D721Med (cell line): ENCODE measurements at places on chromosomes 3 and 15.

- no peak for DNase-seq
Measured at GRCh38 chr3:81947359-81947758, 185.9 kb upstream of the GBE1 start.

- no peak for DNase-seq
Measured at GRCh38 chr3:4850211-4850927, 128.9 kb upstream of the BHLHE40 start.

DNA sequence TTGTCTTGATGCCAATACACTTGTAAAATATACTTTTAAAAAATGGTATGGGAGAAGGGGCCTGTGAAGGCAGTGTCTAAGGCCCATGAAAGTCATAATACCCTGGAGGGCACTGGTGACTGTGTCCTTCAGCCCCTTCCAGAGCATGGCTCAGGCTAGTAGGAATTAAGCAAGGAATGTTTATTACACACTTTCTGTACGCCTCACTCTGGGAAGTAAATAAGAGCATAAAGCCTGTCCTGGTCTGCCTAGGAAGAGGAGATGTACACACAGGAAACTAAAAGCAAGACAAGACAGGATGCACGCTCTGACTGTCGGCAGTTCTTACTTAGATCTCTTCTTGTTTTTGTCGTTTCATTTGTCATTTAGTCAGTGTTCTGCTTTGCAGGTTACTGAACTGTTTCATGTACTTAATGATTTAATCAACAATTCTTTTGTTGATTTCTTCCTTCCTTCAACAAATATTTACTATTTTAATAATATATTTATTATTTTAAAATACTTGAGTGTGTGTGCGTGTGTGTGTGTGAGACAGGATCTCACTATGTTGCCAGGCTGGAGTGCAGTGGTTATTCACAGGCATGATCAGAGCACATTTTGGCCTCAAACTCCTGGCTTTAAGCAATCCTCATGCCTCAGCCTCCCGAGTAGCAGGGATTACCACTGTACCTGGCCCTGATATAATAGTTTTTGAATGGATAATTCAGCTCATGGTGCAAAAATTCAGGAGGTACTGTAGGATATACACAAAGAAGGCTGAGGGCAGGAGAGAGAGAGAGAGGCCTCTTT, 9.0 kb upstream of the SMAD6 start:
- DNase-seq = no peak

- no peak for DNase-seq
Measured at GRCh38 chr15:49824775-49825099, 203.9 kb downstream of the DTWD1 start.

GRCh38 chr3:170274641-170275040, 52.4 kb downstream of the PRKCI start:
- no peak for DNase-seq

- no peak for DNase-seq
Measured at GRCh38 chr3:177362626-177363025, 165.3 kb upstream of the TBL1XR1 start.

DNA sequence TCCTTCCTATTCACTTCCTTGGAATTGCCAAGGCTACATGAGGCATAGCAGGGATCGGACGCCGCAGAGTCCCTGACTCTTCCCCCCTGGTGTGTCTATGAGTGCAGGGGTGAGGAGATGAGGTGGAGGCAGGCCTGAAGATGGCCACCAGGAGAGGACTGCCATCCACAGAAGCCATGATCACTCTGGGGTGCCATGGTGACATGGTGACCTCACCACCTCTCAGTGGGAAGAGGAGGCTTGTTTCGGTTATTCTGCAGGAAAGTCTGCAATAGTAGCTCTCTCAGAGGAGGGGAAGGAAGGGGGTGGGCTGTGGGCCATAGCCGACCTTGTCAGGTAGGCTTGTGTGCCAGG, 57.0 kb upstream of the LIMD1 start:
- DNase-seq = no peak

- no peak for DNase-seq
Measured at GRCh38 chr3:187964760-187965159, 189.2 kb upstream of the LPP start.

DNA sequence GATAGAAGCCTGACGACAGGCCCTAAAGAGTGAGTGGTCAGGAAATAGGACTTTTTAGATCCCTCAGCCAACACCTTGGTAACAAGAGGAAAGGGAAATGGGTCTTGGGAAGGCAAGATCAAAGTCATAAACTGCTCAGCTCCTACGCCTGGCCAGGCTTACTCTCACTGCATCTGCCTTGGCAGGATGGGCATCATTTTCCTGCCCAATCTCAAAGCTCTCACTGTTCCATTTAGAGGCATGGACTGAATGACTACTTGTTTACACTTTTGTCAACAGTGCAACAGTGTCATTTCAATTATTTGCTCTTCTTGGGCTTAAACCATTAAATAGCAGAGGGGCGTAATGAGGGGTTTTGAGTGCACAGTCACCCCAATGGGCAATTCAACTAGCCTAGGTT, 808.7 kb downstream of the GRM7 start:
- no peak for DNase-seq

DNA sequence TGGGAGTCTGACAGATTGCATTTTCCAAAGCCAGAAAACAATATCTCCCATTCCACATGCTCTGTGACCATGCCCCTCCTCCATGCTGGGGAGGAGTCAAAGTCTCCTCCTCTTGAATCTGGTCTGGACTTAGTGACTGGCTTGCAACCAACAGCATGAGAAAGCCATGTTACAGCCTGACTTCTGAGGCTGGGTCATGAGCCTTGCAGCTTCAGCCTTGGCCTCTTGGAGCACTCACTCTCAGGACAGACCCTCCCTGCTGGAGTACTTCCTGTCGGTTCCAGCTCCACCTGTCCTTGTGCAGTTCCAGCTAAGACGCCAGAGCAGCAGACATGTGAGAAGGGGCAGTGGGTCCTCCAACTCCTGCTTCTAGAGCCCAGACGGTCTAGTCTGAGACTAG, 49.7 kb upstream of the RBSN start:
- no peak for DNase-seq

DNA sequence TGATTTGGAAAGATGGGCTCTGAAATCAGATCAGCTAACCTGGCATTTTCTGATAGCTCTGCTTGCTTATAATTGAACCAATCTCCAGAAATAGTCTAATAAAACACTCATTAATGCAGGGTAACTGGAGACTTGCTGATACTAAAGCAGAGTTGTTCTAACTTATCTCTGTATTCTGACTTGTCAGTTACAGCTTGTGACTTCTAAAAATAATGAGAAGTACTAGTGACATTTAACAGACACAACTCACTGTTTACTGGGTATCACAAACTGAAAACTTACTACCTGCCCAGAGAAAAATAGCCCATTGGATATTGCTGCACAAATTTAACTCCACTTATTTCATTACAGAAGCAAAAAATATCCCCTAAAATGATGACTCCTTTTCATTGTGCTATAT, 24.0 kb upstream of the TRPM7 start:
- DNase-seq = no peak

DNA sequence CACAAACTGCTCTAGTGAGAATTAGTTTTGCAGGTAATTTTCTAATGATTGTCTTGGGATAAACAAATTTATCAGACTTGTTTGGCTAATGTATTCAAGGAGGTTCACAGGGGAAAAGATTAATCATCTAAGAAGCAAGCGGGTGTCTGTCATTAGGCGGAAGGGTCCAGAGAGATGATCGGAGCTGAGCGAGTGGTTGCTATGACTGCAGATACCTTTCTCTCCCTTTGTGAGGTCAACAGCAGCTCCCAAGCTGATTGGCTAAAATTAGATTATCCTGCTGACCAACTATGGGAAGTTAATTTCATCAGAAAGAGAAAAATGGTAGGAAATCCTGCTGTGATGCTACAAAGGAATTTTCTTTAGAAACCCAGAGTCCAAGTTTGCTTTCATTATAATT, 276.0 kb downstream of the SOX2 start:
- DNase-seq = no peak

GRCh38 chr15:74270854-74271520, 34.9 kb downstream of the CCDC33 start:
- no peak for DNase-seq

GRCh38 chr15:29540479-29540878, 270.9 kb upstream of the NSMCE3 start:
- DNase-seq = no peak

GRCh38 chr15:66768987-66769386, 67.0 kb downstream of the SMAD6 start:
- no peak for DNase-seq

DNA sequence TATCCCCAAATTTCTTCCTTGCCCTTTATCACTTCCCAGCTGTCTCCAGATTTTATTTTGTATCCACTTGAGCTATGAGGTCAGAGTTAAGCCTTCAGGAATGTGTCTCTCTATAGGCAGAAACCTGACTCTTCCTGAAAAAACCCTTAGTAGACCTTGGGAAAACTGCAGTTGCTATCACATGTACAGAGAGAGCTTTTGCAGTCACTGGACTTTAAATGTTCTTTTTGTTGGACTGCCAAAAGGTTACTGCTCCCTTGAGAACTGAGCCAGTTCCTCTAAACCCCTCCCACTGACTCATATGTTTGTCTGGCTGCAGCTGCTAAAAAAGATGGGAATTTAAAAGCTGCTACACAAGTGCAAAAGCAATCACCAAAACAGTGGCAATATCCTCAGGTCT, 169.1 kb upstream of the CCDC54 start:
- DNase-seq = no peak

- no peak for DNase-seq
Measured at GRCh38 chr3:158718490-158719170, 13.6 kb downstream of the RARRES1 start.

DNA sequence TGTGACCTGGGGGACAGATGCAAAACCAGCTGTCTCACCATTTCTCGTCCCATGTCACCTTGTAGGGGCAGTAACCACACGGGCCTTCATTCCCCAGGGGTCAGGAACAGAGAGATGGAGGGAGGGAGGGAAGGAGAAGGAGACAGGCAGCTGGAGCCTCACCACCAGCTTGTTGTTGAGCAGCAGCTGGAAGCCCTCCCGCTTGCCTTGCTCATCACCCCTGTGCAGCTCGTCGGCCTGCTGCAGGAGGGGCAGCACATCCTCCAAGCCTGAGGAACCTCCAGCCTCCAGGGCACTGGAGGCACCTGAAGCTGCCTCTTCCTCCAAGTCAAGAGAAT, 10.3 kb downstream of the RMDN3 start:
- no peak for DNase-seq

- no peak for DNase-seq
Measured at GRCh38 chr3:10753964-10754363, 62.1 kb upstream of the SLC6A11 start.

DNA sequence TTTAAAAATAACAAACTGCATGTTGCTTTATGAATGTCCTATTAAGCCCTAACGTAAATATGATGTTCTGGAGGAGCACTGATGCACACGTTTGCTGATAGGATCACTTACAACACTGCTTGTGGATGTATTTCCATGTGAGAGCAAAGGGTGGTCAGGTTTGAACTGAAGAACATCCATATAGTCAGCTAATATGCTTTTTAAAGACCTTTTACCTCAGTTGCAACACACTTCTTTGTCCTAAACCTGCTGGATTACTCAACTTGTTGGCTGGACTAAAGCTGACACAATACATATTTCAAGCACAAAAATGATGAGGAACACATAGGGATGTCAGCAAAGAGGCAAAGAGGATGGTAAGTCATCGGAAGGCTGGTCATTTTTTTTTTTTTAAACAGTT, 186.6 kb downstream of the TIGIT start:
- no peak for DNase-seq

GRCh38 chr3:38268522-38268921, 2.9 kb downstream of the SLC22A13 start:
- DNase-seq = no peak
